Activated gamma-delta T cell (primary cell): ENCODE measurements at places on chromosomes 12 and 14.

DNA sequence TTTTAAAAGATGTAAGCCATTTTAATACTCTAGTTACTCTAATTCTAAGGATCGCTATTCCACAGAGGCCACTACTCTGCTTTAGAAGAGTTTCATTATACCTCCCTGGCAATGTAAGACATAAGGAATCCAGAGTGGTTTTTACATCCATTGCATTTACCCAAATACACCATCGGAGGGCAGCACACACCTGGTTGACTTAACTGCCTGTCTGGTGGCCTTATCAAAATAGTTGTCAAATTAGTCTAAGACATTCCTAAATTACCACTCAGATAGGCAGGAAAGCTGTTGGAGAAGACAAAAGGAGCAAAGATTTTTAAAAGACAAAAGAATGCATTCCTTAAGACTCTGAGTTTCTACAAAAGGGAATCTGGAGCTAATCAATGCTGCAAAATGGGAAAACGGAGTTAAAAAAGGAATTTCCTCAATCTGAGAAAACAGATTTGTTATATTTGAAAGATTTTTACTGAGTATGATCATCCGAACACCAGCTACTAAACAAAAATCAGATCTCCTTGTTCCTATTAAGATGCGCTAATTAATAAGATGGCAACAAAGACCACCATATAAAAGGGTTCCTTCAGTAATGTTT, 33.8 kb upstream of the FGD4 start:
- DNase-seq = no peak

- DNase-seq = no peak
Measured at GRCh38 chr12:122238861-122239260, 13.0 kb upstream of the DIABLO start.

DNA sequence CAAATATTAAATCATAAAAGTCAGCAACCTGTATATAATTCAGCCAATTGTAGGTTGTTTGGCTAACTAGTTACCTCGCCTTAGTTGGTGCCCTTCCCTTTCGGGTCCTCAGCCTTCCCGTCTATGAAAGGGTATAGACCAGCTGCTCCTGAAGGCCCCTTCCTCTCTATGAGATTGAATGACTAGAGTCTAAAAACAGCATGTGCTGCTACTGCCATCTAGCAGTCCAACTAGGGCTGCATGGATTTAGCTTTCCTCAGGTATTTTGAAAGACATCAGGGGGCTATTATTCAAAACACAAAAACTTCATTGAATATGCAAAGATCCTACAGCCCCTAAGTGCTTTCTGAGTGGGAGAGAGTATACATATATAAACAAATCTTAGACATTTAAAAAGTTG, 37.0 kb upstream of the TMEM263 start:
- no peak for DNase-seq

GRCh38 chr12:100329800-100330199, 27.1 kb upstream of the SLC17A8 start:
- no peak for DNase-seq
